ENCODE measurements at places on chromosomes 2 and 18.

DNA sequence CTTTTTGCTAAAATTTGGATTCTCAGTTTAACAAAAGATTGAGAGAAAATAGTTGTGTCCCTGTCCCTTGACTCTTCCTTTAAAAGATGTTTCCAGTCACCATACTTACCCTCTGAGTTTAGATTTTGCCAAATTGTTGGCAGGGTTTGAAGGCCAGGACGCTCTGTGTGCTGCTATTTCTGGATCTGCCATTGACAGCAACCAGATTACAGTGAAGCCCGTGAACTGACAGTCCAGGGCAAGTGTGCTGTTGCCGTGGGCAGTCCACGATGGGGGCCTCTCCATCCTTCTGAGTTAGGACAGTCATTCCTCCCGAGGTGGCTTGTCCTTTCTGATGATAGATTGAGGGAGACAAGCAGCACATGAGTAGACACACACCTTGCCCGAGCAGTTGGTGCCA is 89.9 kb downstream of the PTPRM start:
- no peak for DNase-seq

DNA sequence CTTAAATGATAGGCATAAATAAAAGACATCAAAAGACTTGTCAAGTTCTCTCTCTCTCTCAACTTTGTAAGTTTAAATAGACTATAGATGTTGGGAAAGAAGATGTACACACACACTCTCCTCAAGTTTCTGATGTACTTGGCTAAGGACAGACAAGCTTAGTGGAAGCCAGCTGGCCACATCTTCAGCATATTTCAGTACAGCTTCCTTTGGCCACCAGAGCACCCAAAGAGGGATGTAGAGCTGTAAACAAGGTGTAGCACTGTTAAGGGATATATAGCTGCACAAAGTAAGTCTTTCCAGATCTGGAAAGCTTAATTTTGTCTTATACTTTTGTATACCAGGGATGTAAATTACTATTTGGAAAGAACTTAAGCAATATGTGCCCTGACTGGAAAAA is 64.3 kb upstream of the MSTN start:
- DNase-seq = no peak

DNA sequence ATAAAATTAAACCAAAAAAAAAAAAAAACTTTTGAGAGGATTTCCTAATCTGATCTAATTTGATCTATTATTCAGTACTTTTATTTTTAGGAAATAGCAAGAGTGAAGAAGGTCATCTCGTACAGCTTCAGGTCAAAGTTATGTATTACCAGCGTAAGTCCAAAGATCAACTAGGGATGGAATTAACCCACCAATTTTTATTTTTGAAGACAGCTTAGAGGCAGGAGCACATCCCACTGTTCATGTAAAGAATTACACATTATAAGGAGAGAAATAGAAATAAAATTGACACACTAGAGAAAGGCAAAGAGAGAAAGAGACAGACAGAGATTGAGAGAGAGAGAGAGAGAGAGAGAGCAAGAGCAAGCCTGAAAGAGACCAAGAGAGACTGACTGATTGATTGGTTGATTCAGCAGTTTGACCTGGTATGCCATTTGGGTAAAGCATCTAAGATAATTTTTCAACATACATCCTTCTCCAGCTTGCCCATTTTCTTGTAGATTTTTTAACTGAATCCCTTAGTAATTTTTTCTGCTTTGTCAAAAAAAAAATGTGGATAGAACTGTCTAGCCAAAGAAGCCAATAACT is 25.1 kb downstream of the DOCK10 start:
- no peak for DNase-seq

DNA sequence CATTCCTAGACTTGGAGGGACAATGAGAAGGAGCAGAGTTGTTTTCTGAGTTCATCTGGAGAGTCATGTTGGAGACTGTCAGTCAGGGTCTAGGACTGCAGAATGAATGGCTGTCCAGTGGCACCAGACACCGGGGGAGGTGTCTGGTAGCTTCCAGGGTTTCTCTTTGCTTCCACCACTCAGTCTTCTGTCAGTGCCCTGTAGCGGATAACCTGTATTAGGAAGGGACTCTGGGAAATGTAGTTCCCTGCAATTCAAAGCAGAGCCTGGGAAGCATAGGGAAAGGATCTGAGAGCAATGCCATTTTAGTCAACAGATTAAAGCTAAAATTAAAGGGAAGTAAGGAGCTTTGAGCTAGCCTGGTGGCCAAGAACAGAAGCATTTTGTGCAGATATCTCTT is 257.9 kb downstream of the THSD7B start:
- no peak for DNase-seq

GRCh38 chr2:45229411-45229810 is 220.2 kb upstream of the SIX2 start:
- no peak for DNase-seq

GRCh38 chr2:138648606-138649005 is 131.6 kb downstream of the NXPH2 start:
- no peak for DNase-seq

DNA sequence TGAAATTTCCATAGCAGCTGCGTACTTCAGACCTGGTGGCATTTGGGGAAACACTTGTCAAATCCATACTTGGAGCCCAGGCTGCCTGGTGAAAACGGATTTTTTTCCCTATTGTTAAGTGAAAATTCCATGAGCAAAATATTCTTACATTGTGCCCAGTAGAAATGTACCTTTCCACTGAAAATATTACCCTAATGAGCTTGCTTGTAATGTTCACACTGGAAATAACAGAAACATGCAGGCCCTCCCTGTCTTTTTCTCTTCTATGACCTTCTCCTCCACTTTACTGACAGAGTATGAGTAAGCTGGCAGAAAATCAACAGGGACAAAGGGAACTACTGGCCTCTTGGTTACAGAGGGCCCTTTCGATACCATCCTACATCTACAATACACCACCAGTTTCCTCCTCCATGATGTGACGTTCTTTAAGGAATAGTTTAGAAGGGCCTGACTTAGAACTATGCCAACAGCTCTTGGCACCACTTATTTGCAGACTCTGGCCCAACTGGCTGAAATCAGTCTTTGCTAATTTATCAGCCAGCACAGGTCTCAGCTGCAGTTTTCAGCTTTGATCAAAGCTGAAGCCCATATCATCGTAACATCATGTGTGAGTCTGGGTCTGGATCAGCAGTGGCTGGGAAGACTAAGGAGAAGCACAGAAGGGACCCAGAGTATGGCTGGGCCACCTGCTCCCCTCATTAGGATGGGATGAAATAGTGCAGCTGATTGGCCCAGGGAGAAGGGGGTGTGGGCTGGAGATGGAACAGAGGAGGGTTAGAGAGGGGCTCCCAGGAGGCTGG is 272.2 kb upstream of the ID2 start:
- no peak for DNase-seq

GRCh38 chr2:113157118-113157896 is 16.5 kb upstream of the PSD4 start:
- DNase-seq = no peak

GRCh38 chr2:241217320-241218031 is 29.0 kb downstream of the ANO7 start:
- no peak for DNase-seq

DNA sequence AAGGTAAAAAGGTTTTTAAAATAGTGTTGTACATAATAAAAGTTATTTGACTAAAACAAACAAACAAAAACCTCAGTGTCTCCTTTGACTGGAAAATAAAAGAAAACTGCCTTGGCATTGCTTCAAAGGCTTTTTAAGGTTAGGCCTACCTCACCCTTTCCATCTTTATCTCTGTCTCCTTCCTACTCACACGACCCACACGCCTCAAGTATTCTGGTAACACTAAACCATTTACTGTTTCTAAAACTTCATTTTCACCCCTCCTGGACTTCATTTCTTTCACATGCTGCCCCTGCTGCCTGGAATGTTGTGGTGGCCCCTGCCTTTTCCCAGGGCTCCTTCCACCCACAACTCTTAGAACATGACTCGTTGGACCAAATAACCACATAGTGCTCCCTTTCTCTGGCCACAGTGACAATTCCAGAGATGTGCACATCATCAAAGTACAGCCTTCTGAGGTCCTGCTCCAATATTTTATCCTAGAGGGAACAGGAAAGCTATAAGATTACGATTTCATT is 54.0 kb downstream of the ERBB4 start:
- DNase-seq = no peak

DNA sequence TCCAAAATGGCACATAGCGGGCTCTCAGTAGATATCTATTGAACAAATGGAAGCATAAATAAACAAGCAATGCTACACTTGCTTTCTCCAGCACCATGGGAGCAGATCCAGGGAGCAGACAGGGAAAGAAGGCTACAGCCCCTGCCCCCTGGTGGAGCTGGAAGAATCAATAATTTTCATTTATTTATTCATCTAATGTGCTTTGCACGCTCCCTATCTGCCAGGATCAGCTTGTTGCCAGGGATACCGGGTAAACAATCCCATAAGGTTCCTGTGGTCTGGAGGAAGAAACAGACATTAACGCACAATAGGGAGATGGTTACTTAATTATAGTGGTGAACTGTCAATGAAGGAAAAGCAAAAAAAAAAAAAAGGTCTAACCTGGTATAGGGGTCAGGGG is 40.1 kb upstream of the CLASP1 start:
- DNase-seq = no peak

DNA sequence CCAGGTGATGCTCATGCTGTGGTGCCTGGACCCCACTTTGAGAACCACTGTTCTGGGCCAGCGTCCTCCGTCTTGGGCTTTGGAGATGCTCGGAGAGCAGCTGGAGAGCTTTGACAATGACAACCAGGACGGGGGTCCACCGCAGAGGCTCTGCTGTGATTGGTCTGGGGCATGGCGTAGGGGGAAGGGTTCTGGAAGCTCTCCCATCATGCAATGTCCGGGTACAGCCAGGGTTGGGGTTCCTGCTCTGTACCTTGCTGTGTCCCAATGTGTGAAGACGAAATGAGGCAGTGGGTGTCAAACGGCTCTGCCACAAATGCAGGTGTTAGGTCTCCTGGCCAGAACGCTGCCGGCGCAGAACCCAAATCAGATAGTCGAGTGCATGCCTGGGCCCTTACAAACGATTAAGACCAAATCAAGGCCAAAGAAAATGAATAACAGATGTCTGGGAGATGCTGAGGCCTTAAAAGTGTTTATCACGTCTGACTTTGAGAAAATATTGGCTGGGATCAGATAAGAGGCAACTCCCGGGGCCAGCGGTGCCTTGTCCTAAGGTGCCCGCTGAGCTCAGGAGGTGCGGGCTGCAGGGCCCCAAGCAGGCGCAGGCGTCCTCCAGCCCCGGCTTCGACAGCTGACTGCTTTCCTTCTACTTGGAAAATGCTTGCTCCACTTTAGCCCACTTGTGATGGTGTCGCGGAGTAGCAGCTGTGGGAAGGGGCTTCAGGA is 117.2 kb downstream of the VAPA start:
- no peak for DNase-seq

DNA sequence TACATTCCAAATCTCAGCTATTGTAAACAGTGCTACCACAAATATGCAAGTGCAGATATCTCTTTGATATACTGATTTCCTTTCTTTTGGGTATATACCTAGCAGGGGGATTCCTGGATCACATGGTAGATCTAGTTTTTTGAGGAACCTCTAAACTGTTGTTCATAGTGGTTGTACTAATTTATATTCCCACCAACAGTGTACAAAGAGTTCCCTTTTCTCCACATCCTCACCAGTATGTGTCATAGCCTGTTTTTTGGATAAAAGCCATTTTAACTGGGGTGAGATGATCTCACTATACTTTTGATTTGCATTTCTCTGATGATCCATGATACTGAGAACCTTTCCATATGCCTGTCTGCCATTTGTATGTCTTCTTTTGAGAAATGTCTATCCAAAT is 6.3 kb upstream of the CCNT2 start:
- DNase-seq = no peak

GRCh38 chr2:120842456-120843439 is 107.1 kb downstream of the GLI2 start:
- no peak for DNase-seq

GRCh38 chr2:195863564-195863963 is 205.1 kb downstream of the DNAH7 start:
- no peak for DNase-seq

DNA sequence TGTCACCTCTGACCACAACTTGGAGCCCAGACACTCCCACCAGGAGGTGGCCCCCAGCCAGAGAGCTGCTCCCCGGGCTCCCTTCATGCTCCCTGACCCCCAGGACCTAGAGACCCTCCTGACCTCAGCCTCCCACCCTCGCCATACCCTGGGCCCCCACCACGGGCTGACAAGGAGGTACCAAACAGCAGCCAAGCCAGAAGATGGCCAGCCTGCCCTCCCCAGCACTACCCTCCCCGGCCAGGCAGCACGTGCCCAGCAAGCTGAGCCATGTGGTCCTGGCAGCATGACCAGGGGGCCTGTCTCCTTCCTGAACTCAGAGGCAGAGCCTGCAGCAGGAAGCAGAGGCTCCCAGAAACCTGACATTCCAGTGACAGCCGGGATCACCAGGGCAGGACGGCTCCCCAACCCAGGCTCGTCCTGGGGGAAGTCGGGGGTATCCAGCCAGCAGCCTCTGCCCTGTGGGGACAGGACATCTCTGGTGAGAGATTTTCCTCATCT is 69.4 kb upstream of the GPC1 start:
- no peak for DNase-seq

DNA sequence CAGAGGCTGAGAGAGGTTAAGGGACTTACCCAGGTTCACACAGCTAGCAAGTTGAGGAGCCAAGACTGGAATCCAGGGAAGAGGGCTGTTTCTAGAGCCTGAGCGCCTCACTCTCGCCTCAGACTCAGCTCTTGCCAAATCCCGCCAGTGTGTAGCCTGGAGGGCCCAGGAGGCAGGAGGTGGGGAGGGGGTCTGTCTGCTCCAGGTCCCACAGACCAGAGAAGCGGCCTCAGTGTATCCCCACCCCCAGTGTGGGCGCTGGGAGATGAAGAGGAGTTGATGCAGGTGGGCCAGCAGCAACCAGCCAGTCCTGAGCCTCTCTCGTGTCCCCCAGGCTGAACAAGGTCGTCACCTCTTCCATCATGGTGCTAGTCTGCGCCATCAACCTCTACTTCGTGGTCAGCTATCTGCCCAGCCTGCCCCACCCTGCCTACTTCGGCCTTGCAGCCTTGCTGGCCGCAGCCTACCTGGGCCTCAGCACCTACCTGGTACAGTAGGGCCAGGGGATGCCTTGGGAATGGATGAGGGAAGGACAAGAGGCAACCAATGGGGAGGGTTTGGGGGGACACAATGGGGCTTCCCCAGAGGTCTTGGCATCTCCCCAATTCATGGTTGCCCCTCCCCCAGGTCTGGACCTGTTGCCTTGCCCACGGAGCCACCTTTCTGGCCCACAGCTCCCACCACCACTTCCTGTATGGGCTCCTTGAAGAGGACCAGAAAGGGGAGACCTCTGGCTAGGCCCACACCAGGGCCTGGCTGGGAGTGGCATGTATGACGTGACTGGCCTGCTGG is 5.2 kb upstream of the CTDSP1 start:
- no peak for DNase-seq

- DNase-seq = no peak
Observed at GRCh38 chr2:74094291-74094690, 53.4 kb downstream of the BOLA3 start.

GRCh38 chr2:179932786-179933185 is 71.4 kb upstream of the ZNF385B start:
- DNase-seq = no peak

DNA sequence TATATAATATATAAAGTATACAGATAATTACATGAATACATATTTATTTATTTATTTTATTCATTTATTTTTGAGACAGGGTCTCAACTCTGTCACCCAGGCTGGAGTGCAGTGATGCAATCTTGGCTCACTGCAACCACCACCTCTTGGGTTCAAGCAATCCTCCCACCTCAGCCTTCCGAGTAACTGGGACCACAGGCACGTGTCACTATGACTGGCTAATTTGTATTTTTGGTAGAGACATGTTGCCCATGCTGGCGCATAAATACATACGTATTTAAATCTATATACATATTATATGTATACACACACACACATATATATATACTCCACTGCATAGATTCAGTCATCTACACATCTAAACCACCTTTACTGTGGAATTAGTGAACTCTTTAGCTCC is 20.6 kb upstream of the NDUFV2 start:
- DNase-seq = no peak

Measured in stimulated activated CD4-positive, alpha-beta T cell treated with anti-CD3 and anti-CD28 coated beads, Interleukin-2, amount 100 ng/mL, for 4 hours (primary cell).